ENCODE measurements at places on chromosomes 7 and 10.

GRCh38 chr10:71138166-71138830, 74.1 kb upstream of the UNC5B start:
- DNase-seq: no peak

DNA sequence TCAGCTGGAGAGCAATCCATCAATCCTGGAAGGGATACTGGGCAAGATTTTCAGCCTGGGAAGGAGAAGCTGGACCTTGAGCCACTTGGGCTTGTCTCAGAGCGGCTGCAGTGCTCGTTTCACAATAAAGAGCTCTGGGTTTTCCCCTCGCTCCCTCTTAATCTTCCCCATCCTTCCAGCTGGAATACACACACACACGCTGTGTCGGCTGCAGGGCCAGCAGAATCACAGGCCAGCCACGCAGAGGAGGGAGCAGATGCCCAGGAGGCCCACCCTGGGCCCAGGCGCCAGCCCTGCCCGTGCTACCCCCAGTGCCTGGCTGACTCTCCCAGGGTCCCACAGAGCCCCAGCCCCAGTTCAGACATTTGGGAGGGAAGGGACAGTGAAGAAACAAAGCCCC, 255.1 kb downstream of the TNS3 start:
- no peak for DNase-seq

GRCh38 chr10:27147701-27148100, 6.5 kb downstream of the YME1L1 start:
- DNase-seq: no peak

DNA sequence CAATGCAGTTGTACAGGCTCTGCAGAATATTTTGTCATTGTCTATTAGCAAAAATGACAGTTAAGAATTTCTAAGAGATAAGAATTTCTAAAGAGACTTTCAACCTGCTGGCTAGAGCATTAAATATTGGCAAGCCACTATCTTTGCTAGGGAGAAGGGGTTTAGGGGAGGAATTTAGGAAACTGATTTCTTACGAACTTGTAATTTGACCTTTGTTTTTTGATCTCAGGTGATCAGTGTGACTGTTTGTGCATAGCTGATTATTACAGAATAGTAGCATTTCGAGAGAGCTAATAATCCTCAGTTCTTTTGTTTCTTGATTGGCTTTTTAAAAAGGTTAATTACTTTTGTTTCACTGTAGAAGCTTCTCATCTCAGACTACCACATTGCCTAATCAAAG, 68.1 kb downstream of the ST7 start:
- no peak for DNase-seq

DNA sequence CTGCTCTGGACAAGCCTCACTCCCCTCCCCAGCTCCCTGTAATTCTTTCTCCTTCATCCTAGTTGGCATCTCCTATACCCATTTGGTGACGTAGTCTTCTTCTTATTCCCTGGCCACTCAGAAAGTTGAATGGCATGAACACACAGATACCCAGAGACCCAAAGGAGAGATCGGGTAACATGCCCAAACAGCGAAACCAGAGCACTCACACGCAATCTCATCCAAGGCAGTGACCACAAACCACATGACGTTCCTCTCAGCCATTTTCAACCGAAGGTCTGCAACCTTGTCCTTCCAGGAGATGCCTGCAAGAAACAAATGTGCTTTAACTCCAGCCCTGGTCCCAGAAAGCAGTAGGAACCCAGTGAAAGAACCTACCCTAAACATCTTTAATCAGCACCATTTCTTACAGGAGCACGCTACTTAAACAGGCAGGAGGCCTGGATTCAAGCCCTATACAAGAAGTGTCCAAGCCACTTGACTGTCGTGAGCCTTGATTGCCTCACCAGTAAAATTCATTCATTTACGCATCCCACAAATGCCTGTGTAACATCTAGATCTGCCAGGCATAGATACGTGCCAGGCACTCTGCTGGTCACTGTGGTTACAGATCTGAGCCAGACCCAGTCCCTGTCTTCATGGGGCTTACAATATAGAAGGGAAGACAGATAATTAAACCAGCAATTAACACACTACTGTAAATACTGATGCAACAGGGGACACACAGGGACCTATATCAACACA, 37.1 kb downstream of the XPNPEP1 start:
- DNase-seq: no peak

GRCh38 chr7:129775695-129776361, 164.3 kb downstream of the NRF1 start:
- no peak for DNase-seq

DNA sequence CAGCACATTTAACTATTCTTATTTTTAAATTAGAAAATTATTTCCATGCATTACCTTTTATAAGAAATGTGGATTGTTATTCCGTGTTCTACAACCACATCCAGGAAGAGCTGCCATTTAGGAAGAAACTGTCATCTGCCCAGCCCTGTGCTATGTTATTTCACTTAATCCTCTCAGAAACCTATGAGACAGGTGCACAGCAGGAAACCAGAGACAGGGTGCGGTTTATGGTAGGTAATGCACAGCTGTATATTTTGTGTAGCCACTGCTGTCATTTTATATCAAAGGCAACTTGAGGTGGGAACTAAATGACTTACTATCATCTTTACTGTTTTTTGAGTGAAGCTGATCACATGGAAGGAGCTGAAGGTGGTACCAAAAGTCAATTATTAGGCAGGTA, 232.3 kb downstream of the MAGI2 start:
- DNase-seq: no peak

DNA sequence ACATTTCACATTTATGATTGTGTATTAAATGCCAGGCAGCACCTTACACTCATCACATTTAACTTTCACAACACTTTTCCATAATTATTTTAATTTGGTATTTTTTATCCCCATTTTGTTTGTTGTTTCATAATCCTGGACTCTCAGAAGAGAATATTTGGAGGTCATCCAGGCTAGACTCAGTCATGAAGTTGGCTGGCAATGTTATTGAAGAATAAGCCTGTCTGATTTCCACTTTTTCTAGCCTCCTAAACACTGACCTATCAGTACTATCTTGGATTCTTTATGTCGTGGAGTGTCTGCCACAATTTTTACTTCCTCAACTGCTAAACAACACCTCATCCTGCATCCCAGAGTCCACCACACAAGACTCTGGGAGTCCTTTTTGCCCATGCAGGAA, 372.3 kb upstream of the NRP1 start:
- no peak for DNase-seq

DNA sequence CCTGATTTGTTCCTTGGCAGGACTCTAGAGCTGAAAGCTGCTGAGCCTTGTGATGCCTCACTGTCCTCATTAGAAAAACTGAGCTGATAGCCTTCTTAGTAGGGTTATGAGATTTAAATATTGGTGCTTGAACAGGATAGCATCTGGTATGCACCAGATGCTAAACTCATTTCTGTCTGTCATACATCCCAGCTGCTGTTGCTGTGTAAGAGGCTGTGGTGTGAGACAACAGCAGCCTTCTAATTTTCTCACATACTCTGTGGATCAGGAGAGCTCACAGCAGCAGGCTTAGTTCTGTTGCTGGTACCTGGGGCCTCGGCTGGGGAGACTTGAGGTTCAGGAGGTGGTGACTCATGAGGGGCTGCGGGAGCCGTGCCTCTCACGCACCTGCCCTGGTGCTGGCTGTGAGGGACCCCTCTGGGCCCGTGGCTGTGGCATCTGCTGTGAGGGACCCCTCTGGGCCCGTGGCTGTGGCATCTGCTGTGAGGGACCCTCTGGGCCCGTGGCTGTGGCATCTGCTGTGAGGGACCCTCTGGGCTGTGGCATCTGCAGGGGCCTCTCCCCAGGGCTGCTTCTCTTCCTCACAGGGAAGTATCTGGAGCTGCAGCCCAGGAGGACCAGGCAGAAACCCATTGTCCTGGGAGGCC, 12.5 kb downstream of the DYNC2I1 start:
- DNase-seq: no peak

GRCh38 chr7:21317966-21318915, 109.6 kb upstream of the SP4 start:
- no peak for DNase-seq

- no peak for DNase-seq
Observed at GRCh38 chr7:114504586-114504985, 90.0 kb downstream of the FOXP2 start.

DNA sequence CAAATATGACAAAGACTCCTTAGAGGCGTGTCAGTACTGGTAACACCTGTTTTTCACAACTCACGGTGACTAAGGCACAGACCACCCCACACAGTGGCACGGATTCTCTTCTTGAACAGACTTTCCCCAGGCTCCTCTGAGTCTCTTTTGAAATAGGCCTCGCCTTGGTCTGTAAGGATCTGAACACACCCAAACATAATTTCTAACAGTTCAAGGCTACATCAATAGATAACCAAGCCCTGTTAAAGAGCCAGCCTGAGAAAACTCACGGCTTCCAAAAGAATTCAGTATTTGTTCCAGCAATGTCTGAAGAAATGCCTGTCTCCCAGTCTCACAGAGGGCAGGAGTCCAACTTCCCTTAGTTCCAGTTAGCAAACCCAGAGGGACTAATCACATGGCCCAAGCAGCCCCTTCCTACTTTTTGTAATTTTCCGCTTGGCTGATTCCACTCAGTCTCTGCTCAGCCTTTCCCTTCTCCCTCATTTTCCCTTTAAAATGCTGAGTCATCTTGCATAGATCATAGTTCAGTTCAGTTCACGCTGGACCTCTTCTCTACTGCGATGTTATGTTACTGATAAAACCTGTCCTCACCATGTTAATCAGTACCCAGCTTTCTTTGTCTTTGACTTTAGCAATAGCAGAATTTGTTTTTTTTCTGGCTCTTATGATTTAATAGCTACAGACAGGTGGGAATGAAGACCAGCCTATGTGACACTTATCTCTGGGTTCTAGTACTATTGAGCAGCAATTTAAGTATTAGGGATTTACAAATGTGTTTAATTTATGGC, 22.6 kb upstream of the AKR1C3 start:
- DNase-seq: no peak

GRCh38 chr10:13221572-13221971, 12.6 kb downstream of the UCMA start:
- DNase-seq: no peak

- DNase-seq: no peak
Observed at GRCh38 chr10:22605168-22605567, 109.2 kb downstream of the PIP4K2A start.

DNA sequence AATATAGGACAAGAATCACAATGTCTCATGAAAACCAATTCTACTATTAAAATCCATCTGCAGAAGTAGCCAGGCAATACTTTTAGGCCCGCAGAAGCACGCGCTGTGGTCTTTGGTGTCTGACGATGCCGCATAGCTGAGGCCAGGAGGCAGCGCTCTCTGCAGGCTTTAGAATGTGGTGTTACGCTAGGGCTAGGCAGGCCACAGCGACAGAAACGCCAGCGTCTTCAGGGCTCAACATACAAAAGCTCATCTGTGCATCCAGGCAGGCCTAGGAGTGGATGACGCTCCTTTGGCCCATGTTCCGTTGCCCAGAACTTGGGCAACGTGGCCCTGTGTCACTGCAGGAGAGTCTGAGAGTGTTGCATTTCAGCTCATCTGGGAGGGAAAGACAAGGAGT, 601.1 kb upstream of the FOXK1 start:
- DNase-seq: no peak

DNA sequence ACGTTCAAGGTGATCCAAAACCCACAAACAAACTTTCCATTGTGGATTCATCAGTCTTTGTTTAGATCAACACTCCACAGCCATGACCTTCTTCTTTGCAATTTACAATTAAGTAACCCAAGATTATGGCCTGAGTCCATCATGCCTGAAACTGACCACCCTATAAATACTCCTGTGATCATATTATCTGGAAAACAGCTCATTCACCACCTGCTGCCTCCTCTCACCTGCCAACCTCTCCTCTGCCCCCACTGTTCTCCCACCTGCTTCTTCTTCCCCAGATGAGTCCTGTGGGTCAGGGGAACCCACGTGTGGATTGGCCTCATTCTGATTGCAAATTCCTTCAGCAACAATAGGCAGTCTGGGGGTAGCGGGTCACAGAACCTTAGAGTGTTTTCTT, 81.4 kb downstream of the ABLIM1 start:
- DNase-seq: no peak

DNA sequence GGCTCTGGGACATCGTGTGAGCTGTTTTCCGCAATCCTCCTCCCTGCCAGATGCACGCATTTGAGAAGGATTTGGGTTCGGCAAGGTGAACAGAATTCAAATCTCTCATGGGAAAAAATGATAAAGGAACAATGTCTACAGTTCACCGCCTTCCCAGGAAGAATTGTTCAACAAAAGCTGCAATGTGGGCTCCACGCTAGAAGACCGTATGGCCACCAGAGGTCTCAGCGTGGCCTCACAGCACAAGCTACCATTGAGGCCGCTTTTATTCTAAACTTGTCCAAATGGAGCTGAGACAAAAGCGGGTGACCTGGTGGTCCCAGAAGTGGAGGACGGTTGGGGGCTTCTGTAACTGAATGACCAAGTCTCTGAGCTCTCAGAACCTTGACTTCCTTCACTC, 733.1 kb downstream of the PARD3 start:
- DNase-seq: no peak

GRCh38 chr7:19675816-19676215, 33.0 kb downstream of the POLR1F start:
- DNase-seq: no peak

GRCh38 chr7:38368191-38368605, 94.8 kb upstream of the TARP start:
- DNase-seq: peak; percentile 14

DNA sequence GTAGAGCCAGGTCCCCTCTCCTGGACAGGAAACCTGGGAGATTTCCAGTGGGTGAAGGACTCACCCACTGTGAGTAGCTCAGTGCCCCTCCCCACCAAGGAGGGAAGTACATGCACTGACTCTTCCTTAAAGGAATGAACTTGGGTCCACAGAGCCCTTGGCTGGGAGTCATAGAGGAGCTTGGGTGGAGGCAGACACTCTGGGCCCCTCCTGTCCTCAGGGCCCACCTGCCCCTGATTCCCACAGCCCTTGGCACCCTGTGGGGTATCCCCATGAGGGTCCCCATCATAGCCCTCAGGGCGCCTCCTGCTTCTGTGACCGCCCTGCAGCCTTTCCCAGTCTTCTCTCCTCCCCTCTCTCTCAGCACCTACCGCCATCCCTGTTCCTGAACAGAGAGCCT, 3.7 kb downstream of the EN2 start:
- DNase-seq: no peak

Data from SK-N-MC (cell line).